NCI-H187 treated with DMSO at 0.1 percent for 48 hours (cell line): ENCODE measurements at places on chromosomes 16 and 17.

- no peak for DNase-seq
These were observed 73.2 kb downstream of the RTN4RL1 start for GRCh38 chr17:1951920-1952319.

DNA sequence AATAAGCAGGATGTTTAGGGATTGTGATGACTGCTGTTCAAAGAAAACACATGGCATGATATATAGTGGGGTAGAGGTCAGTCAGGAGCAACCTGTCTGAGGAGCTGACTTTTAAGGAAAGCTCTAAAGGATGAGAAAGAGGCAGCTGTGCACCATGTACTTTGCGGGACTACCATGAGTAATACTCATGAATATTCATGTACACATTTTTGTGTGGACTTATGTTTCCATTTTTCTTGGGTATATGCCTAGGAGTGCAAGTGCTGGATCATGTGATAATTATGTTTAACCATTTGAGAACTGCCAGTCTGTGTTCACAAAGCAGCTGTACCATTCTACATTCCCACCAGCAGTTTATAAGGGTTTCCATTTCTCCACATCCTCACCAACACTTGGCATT is 35.8 kb downstream of the BEAN1 start:
- no peak for DNase-seq

GRCh38 chr16:87420026-87421002 is 28.2 kb downstream of the MAP1LC3B start:
- DNase-seq, result no peak

GRCh38 chr17:2192367-2193057 is 111.1 kb downstream of the SMG6 start:
- no peak for DNase-seq

GRCh38 chr16:19717314-19717713 is 713 bp downstream of the KNOP1 start:
- DNase-seq, result no peak

- DNase-seq, result no peak
These were observed 1.0 kb downstream of the HS3ST3A1 start for GRCh38 chr17:13600475-13601321.

DNA sequence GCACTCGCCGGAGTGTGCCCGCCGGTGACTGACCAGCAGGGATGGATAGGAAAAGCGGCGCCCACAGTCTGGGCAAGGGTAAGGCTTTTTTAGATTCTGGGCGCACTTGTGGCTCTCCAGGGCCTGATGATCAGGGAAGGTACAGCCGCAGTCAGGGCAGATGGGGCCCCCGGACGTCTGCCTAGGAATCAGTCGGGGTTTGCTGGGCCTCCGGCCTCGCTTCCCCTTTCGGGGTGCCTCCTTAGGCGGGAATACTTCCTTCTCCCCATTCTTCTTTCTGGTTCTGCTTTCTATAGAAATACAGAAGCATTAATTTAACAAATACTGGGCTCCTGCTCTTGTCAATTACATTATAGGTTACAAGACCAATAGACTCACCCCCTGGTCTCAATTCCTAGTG is 5.0 kb downstream of the ZNF689 start:
- no peak for DNase-seq

GRCh38 chr17:27667656-27668487 is 36.9 kb downstream of the LGALS9 start:
- DNase-seq, result no peak

- DNase-seq, result no peak
These were observed 5.8 kb upstream of the FN3KRP start for GRCh38 chr17:82710499-82711232.

- DNase-seq, result no peak
These were observed 28.5 kb upstream of the TNRC6C start for GRCh38 chr17:77929871-77930436.

DNA sequence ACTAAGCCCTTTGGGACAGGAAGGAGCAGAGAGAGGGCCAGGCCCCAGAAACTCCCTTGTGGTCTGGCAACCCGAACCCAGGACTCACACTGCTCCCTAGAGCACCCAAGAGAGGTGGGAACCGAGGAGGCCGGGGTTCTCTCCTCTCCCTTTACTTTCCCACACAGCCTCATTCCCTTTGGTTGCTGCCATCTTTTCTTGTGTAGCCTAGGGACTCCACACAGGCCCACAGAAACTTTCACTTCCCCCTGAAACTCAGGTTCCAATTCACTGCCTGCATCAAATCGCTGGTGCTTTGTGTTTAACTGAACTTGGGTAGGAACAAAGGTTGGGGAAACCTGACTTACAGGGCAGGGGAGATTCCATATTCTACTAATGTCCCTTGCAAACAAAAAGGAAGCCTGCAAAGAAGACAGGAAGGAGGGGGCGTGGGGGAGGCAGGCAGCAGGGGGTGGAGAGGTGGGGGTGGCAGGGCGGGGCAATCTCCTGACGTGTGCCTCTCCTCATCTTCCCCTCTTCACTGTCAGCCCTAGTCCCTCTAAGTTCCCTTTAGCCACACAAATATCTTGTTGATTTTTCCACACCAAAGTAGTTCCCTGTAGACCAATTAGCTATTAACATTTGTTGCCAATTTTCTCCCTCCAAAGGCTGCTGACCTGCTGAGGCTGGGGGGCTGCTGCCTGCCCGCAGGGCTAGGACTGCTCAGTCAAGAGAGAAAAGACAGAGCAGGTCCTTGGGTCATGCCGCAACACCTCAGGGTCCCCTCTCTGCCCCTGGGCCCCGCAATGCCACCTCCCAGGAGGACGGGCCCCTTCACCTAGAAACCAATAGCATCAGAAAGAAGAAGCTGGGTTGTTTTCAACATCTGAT is 8.0 kb downstream of the ST3GAL2 start:
- no peak for DNase-seq

GRCh38 chr16:56401482-56401881 is 23.9 kb downstream of the AMFR start:
- no peak for DNase-seq

DNA sequence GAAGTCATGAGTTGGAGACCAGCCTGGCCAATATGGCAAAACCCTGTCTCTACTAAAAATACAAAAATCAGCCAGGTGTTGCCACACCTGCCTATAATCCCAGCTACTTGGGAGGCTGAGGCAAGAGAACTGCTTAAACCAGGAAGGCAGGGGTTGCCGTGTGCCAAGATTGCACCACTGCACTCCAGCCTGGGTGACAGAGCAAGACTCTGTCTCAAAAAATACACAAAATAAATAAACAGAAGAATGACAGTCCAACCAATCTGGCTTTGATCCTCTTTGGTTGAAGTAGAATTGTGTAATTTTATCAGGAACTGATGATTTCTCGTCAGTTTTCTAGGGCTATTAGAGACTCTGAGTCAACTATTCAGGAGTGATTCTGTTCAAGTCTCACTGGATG is 79.4 kb downstream of the SLC5A11 start:
- no peak for DNase-seq

GRCh38 chr17:9346296-9346926 is 229.2 kb downstream of the STX8 start:
- no peak for DNase-seq

DNA sequence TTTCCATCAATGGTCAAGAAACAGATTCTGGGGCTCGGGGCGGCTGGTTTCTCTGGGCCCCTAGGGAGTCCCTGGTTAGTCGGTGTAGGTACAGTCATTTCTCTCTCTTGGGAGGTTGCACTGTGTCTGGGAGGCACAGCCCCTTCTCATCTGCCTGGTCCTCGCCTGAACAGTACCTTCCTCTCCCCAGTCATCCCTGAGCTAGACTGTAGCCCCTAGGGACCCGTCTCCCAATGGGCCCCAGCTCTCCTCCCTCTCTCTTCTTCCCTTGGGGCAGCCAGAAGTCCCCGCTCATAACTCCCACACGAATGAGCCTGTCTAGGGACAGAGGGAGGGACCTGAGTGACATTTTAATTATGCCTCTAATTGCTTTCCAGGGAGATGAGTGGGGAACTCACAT is 20.2 kb upstream of the CPSF4L start:
- no peak for DNase-seq

- no peak for DNase-seq
These were observed 75.5 kb upstream of the TBX2 start for GRCh38 chr17:61323909-61324868.

- no peak for DNase-seq
These were observed 23.1 kb downstream of the NTAN1 start for GRCh38 chr16:15032547-15033308.

DNA sequence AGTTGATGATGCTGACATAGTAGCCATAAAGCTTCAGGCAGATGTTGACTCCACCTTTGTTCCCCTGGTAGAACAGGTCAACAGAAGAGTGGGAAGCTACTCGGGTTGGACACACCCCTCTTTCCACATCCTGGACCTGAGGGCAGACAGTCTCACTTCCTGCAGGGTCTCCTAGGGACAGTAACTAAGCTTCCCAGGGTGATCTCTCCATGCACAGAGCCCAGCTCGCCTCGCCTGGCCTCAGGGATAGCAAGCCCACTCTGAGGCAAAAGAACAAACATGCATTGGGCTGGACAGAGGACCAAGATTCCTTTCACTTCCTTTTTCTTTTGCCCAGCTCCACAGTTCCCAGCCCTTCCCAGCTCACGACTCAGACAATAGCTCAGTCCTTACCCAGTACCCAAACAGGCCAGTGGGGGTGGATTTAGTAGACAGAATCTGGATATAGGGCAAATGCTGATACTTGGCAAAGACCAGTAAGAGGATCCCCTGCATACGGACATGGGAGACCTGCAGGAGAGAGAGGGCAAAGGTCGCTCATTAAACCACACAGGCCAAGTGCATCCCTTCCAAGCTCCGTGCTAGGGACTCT is 7.0 kb downstream of the INPP5K start:
- no peak for DNase-seq

- DNase-seq, result peak; percentile 65
These were observed 44.8 kb upstream of the NLRP1 start for GRCh38 chr17:5629128-5629527.

GRCh38 chr16:2692948-2693651 is 10.8 kb downstream of the KCTD5 start:
- DNase-seq, result no peak

GRCh38 chr16:88715312-88716190 is 9.2 kb downstream of the CTU2 start:
- DNase-seq, result no peak

DNA sequence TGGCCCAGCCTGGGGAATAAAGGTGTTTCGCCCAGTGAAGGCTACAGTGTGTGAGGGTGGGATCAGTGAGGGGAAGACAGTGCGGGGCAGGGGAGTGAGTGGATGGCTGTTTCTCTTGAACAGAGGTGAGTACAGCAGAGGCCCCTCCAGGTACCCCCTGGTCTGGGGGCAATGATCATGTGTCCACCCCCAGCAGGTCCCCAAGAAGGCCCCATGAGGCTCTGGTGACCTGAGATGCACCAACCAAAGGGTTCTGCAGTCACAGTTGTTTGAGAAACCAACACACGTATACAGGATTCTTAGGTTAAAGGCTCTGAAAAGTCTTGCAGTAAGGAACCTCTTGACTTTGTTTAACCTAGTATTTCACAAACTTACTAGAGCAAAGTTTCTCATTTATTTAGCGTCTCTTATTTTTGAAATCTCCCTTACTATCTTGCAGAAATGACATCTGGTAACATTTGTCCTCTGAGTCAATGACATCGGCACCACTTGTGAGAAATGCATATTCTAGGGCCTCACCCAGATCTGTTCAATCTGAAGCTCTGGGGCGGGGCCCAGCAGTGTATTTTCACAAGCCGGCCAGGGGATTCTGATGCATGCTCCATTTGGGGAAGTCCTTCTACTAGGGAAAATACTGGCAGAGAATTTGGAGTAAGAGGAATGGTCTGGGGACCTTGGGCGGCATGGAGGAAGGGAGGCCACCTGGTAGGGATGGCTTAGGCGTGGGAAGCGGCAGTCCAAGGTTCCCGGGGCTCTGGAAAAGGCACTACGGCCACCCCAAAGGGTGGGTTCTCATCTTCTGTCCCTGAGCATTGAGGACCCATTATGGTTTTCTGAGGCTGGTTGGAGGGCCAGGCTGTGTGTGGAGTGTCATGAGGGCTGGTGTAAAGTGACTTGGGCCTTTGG is 217.3 kb downstream of the NTN1 start:
- DNase-seq, result no peak

DNA sequence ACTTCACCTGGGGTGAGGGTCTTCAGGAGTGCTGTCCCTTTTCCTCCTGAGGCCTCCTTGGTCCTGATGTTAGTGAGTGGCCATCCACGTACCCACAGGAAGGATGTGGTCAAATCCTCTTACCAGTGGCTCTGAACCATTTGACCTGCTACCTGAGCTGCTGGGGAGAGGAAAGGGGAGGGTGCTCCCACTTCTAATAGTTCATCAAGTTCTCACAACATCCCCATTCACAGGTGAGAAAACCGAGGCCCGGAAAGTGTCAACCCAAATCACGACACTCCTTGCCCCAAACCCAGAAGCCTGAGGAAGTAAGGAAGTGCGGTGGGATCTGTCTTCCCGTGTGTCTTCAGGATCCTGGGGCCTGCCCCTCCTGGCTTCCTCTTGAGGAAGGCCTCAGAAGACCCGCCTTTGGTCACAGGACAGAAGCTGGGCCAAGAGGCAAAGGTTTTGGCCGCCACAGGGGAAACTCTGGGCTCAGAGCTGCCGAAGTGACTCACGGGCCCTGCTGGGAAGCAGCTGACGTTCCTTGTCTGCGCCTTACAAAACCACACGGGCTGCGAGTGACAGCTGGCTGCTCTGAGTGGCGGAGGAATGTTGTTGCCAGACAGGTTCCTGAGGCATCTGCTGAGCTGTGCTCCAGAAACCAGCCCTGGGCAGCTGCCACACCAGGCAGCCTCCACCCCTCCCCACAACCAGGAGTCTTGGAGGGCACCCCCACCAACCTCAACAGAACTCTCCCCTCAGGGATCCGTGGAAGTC is 13.9 kb upstream of the KIFC3 start:
- no peak for DNase-seq

GRCh38 chr17:77213778-77214132 is 73.0 kb downstream of the SEC14L1 start:
- no peak for DNase-seq

GRCh38 chr17:81436294-81436849 is 41.1 kb downstream of the BAHCC1 start:
- DNase-seq, result no peak

DNA sequence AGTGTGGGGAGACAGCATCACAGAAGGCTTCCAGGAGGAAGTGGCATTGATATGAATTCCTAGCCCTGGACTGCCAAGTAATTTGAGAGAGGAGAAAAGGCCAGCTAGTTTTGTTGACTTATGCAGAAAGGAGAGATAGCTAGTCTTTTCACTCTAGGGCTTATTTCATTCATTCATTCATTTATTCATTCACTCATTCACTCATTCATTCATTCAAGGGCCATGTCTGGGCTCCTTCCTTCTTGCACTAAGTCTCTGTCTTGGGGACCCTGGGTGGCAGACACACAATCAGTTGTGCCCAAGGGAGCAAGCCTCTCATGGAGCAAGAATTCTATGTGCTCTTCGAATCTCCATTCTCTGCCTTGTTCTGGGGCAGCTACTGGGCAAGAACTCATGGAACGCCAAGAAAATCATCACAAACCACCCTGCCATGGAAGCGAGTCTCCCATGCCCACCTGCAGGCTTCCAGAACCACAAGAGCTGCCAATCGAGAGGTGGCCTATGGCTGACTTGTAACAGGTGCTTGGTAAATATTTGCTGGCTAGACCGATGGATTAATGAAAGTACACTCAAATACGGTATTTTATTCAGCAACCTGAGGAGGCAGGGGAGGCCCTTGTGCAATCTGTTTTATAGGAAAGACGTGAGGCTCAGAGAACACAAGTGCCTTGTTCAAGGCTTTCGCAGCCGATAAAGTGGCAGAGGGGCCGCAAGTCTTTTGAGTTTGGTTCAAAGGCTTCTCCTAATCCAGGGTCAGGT is 223.6 kb downstream of the XYLT1 start:
- DNase-seq, result no peak
